ENCODE measurements at places on chromosomes 5 and 9.

- no peak for DNase-seq
Measured at GRCh38 chr5:73911761-73912393, 285.9 kb downstream of the ARHGEF28 start.

DNA sequence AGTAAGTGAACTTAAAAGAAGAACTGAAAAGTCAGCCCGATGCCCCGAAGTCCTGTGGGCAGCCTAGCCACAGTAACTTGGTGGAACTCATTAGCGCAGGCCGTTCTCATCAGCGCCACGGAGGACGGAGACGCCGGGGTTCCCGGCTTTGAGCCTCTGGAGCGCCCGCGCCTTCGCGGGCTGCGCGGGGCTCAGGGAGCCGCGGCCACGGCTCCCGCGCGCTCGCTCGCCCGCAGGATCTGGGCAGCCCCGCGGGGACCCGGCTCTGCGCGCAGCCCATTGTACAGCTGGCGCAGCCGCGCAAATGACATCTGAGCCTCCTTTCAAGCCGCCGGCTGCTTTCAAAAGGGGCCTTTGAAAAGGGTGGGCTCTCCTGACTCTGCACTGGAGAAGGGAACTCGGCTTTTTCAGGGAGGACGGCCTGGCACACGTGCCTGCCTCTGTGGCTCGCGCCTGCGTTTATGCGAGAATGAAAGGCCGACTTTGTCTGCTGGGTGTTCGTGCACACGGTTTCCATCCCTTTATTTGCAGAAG lies 40.7 kb downstream of the TLR4 start:
- no peak for DNase-seq

GRCh38 chr5:15601274-15601673 lies 101.3 kb downstream of the FBXL7 start:
- DNase-seq = peak; percentile 19

DNA sequence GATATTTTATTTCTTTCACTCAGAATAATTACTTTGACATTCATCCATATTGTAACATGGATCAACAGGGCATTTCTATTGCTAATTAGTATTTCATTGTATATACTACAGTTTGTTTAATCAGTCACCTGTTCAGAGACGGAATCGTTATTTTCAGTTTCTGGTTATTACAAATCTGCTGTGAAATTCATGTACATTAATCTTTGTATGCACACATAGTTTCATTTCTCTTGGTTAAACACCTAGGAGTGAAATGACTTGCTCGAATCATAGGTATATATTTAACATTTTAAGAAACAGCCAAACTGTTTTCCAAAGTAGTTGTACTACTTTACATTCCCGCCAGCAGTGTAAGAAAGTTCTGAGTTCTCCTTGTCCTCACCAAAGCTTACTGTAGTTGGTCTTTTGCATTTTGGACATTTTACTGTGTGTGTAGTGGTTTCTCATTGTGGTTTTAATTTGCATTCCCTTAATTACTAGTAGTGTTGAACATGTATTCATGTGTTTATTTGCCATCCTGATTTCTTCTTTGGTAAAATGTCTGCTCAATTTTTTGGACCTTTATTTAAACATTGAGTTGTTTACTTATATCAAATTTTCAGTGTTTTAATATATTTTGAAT lies 198.2 kb downstream of the SAXO1 start:
- no peak for DNase-seq

GRCh38 chr9:89179895-89180734 lies 1.5 kb upstream of the SHC3 start:
- DNase-seq = peak; percentile 96
